ENCODE measurements at places on chromosomes 11 and 22. TPM values are rescaled to one million over a fixed set of nuclear protein-coding genes. Genes with fewer than 3 reads are reported as not detected.

DERL3 gene
- total RNA-seq = 1.3 TPM

KRTAP5-9 gene
- not detected for total RNA-seq

NRIP3 gene
- total RNA-seq = 1.2 TPM

MPEG1 gene
- total RNA-seq = not detected

ABTB2 gene
- total RNA-seq = 0.23 TPM

RAC2 gene
- total RNA-seq = 11.2 TPM

MGAT3 gene
- not detected for total RNA-seq

GNAZ gene
- 0.37 TPM for total RNA-seq

IRAG1 gene
- 0.79 TPM for total RNA-seq

SCN2B gene
- total RNA-seq = not detected

MYEOV gene
- not detected for total RNA-seq

KDM4E gene
- not detected for total RNA-seq

OR8A1 gene
- not detected for total RNA-seq

NARS2 gene
- total RNA-seq = 15.5 TPM

PANX2 gene
- total RNA-seq = 0.34 TPM

CYP2R1 gene
- 8.7 TPM for total RNA-seq

TBX10 gene
- total RNA-seq = not detected

SCT gene
- total RNA-seq = not detected

SLC25A45 gene
- 1.0 TPM for total RNA-seq

CLDN5 gene
- 1,341 TPM for total RNA-seq

NAALAD2 gene
- total RNA-seq = 0.33 TPM

VPREB1 gene
- not detected for total RNA-seq

ESRRA gene
- 76.7 TPM for total RNA-seq

KLHL35 gene
- 0.85 TPM for total RNA-seq

All from dermis blood vessel endothelial cell (primary cell).